ENCODE measurements at places on chromosomes 2 and 18.

DNA sequence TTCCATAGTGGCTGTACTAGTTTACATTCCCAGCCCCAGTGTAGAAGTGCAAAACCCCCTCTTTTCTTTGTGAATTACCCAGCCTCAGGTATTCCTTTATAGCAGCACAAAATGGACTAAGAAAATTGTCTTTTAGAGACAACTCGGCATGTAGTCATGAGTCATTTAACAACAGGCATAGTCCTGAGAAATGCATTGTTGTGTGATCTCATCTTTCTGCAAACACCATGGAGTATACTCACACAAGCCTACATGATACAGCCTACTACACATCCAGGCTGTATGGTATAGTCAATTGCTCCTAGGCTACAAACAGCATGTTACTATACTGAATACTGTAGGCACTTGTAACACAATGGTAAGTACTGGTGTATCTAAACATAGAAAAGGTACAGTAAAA lies 44.4 kb upstream of the MBP start:
- no peak for DNase-seq

- DNase-seq: no peak
Measured at GRCh38 chr2:98753801-98754200, 22.9 kb upstream of the MGAT4A start.

DNA sequence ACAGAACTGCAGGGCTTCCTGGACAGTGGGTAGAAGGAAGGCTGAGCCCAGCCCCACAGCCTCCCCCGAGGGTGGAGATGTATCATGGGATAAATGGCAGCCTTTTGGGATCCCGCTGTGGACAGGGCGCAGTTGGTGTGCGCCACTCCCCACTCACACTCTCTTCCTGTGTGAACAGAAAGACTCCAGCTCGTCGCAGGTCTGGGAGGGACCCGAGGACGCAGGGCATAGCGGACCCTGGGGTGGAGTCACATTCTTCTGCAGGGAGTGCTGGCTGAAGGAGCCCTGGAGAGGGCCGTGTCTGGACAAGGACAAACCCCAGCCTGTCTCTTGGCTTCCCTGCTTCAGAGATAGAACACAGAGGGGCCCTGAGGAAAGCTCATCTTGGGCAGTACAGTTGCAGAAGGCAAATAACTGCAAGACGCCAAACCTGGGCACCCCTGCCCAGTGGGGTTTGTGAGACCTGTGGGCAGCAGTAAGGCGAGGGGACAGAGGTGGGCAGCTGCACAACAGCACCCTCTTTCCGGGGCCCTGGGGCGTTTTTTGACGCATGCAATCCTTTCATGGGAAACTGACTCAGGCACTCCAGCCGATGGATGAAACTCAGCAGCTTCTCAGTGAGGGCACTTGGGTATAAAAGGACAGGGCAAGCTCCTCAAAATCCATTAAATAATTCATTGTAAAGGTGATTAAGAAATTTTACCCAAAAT lies 101.9 kb downstream of the USP40 start:
- no peak for DNase-seq

- DNase-seq: no peak
Measured at GRCh38 chr2:63514781-63515180, 73.5 kb downstream of the WDPCP start.

- DNase-seq: no peak
Measured at GRCh38 chr2:217250013-217250524, 390.2 kb upstream of the TNP1 start.

GRCh38 chr2:235052514-235053354 lies 100.9 kb downstream of the SH3BP4 start:
- DNase-seq: no peak

- DNase-seq: no peak
Measured at GRCh38 chr2:45872211-45872610, 220.7 kb downstream of the PRKCE start.

- DNase-seq: no peak
Measured at GRCh38 chr18:11987527-11987926, 6.2 kb downstream of the IMPA2 start.

- DNase-seq: no peak
Measured at GRCh38 chr2:20184067-20184938, 40.6 kb downstream of the SDC1 start.

DNA sequence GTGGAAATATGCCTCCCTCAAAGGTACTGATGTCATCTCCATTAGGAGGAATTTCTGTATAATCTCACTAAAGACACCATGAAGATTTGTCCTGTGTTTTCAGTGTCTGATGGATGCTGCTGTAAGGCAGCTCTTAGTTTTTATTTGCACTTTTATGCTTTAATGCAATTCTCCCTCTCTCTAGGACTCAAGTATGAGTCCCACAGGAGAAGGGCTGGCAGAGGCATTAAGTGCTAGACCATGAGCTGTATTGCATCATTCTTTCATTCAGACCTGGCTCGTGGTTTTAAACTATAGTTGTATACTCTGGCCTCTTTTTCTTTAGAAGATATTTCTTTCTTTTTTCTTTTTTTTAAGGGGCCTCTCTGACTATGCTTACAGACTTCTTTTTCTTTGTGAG lies 805.6 kb downstream of the DPP10 start:
- DNase-seq: no peak

- DNase-seq: no peak
Measured at GRCh38 chr2:212489719-212490346, 48.8 kb downstream of the ERBB4 start.

Measured in SJCRH30 (cell line).